ENCODE measurements at places on chromosomes 7 and 10.

DNA sequence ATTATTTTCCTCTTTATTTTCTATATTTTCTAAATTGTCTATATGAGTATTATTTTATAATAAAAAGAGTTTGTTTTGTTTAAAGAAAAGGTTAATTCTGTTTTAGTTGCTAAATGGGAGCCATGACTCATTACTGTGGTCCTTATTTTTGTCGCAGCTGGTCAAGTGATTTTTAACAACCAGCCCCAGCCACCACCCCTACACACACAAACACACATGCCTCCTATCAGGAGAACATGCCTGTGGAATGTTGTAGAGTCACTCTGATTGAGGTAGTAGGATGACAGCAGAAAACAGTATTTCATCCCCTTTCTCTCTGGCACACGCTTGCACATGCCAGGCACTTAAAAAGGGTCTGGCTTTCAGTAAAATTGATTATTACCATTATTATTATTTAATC lies 68.6 kb upstream of the GDF10 start:
- DNase-seq, result no peak

DNA sequence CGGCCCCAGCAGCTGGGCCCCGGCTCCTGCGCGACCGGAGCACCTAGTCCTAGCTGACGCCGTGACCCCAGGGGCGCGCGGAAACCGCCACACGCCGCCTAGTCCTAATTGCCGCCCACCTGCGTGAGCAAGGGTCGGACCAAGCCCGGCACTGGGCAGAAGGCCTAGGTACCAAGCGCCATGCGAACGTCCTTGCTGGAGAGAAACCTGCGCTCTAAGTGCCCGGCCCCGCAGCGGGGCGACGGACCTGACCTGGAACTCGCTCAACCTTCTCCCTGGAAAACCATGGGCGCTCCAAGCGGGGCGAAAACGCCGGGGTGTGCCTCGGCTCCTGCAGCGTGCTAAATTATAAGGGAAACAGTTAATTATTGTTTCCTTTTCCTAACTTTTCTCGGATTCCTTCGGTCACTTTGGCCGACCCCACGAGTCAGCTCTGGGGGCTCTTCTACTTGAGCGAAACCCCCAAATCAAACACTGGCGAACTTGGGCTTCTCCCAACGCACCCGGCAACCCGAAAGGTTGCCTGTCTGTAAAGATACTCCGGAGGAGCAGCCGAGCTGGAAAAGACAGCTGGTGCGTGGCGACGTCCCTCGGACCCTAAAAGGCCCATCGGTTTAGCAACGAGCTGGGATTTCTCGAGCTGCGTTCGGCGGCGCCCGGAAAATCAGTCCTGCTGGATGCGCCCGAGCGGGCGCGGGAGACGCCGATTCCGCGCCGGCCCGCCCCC lies 5.3 kb upstream of the EBF3 start:
- no peak for DNase-seq

DNA sequence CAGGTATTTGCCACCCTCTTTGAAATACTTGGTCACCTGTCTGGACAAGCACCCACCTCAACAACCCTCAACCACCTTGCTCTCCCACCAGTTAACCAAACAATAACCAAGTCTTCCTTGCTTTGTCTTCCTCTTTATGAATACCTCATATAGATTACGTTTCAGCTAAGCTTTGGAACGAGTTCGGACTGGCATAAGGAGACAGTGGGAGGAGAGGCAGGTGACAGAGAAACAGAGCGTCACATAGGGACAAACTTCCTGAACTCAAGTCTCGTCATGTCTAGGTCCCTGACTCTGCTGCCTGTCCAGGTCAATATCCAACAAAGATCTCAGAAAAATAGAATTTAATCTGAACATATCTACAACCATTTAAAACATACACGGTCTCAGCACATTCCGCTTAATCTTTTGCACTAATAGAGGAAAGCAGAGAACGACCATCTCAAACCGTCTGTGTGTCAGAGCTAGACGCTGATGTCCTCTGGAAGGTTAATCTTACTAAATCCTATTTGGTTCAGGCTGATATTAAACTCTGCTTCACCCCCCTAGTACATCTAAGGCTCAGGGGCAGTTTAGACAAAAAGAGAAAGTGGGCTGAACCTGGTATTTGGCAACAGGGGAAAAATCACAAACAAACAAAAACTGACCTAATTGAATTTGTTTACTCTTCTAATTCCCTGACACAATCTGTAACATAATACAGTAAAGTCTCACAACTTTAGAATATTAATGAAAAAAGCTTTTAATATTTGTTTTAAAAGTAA lies 26.4 kb upstream of the SVOPL start:
- no peak for DNase-seq

GRCh38 chr10:114876169-114876568 lies 54.6 kb downstream of the FHIP2A start:
- DNase-seq, result no peak

DNA sequence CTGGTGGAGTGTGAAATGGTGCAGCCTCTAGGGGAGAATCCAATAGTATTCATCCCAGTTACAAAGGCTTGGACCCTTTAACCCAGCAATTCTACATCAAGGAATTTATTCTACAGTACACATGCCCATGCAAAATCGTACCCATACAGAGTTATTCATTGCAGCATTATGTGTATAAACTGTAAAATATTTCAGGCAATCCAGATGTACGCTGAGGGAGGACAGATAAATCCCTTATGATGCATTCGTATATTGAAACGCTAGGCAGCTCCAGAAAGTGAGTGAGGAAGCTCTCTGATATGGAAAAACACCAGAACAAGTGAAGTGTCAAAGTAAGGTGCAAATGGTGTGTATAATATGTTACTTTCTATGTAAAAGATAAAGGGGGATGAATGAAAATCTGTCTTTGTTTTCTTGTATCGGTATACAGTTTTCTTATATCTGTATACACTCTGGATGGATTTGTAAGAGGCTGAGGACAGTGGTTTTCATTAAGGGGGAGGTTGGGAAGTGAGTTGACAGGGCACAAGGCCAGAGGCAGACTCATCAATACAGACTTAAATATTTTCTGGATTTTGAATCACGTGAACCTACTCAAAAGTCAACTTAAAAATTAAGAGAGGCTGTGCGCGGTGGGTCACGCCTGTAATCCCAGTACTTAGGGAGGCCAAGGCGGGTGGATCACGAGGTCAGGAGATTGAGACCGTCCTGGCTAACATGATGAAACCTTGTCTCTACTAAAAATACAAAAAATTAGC lies 17.1 kb downstream of the VWA2 start:
- DNase-seq, result no peak

DNA sequence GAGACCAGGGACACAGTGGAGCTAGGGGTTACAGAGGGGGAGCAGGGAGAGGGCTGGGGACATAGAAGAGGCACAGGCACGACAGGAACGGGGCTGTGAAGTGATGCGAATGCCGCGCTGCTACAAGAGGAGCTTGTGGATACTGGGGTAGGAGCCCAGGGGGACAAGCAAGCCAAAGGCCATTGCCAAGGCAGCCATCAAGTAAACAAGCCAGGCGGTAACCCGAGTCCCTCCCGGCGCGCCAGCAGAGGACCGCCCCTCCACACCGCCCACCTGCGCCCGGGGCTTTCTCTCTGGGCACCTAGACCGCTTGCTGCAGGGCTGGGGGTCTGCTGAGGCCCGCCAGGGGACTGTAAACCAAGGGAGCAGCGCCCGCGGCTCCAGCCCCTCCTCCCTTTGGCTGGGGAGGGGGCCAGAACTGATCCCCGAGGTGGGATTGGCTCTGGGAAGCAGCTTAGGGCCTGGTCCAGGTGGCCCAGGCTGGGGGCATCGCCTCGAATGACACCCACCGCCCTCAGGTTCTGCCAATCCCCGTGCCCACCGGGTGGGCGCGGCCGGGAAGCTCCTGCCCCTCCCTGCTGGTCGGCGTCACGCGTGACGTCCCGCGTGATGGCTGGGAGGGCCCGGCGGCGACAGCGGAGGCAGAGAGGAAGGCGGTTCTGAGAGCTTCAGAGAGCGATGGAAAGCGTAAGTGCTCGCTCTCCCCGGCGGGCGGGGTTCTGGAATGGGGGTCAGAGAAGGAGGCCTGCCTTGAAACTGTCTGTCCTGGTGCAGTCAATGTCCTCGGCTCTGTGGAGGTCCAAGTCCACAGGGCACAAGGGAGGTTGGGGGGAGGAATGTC lies 982 bp downstream of the SFXN3 start:
- DNase-seq, result peak; percentile 84

- no peak for DNase-seq
These were observed at the start of gene TRIL for GRCh38 chr7:28958235-28958979. Gene TRIL, minus strand, starts transcription at chr7:28958330. Its CDS starts 284 bp downstream, at chr7:28958046.

- no peak for DNase-seq
These were observed 97.4 kb upstream of the PDCD4 start for GRCh38 chr10:110774069-110775019.

DNA sequence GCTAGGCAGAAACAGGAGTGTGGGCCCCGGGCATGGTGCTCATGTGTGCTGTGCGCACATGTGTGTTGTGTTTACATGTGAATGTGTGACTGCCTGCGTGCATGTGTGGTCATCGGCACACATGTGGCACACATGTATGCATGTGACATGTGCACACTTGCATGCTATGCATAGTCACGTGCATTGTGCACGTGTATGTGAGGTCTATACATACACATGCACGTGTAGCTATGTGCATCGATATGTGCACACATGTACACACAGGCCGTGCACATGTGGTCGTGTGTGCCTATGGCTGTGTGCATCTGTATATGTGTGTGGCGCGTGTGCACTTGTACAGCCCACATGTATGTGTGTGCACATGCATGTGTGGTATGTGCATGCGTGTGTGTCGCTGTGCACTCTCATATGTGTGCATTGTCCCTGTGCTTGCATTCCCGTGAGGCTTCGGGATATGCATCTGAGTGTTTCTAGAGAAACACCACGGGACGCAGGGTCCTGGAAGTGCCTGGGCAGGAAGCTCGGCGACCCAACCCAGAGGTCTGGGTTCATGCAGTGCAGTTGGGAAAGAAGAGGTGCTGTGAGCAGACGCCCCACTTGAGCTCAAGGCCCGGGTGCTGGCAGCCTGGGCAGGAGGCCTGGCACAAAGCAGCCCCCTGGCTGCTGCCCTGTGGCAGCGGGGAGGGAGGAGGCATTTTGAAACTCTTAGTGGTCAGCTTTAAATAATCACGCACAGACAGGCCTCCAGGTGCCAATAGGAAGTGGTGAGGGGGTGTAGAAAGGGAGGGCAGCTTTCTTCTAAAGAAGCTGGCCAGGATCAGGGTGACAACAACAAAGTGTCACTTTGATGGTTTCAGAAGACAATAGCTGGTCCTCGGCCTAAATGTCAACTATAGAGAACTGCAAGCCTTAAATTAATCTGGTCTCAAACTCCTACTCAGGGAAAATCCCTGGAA lies 410.0 kb upstream of the MGMT start:
- DNase-seq, result no peak

- DNase-seq, result no peak
These were observed 123.4 kb downstream of the NEURL1 start for GRCh38 chr10:103616705-103617601.

- no peak for DNase-seq
These were observed 68.3 kb downstream of the PWWP2B start for GRCh38 chr10:132465193-132465888.

DNA sequence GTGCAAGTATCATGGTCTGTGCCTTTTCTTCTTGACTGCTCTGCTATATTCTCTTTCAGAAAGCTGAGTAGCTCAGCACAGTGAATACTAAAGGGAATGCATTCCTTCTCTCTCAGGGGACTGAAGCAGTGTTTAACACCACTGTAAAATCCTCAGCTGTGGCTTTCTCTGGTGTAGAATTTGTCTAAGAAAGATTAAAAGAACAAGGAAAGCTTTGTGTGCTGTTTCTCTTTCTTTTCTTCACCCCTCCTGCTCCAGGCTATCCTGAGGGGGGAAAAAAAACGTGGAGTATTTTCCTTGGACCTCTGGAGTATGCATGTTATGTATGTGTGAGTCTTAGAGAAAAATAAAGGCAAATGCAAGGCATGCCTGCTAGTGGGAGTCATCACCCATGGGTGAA lies 383.9 kb downstream of the AUTS2 start:
- no peak for DNase-seq

DNA sequence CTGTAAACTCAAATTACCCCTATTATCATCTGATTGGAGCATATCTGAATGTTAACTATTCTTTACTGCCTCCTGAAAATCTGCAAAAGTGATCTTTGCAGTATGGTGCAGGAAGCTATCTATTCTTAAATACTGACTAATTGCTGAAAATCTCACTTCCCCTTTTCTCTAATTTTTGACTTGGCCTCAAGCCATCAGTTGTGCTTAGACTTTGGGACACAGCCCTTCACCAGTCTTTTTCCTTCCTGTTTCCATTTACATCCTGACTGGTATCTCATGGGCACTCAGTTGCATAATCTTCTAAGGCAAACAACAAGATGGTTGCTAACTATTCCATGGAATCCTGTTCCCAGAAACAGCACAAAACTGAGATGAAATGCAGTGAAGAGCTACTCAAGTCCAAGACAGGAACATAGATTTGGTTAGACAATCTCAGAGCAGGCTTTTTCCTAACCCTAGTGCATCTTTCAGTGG lies 228.5 kb downstream of the SORCS1 start:
- DNase-seq, result no peak

DNA sequence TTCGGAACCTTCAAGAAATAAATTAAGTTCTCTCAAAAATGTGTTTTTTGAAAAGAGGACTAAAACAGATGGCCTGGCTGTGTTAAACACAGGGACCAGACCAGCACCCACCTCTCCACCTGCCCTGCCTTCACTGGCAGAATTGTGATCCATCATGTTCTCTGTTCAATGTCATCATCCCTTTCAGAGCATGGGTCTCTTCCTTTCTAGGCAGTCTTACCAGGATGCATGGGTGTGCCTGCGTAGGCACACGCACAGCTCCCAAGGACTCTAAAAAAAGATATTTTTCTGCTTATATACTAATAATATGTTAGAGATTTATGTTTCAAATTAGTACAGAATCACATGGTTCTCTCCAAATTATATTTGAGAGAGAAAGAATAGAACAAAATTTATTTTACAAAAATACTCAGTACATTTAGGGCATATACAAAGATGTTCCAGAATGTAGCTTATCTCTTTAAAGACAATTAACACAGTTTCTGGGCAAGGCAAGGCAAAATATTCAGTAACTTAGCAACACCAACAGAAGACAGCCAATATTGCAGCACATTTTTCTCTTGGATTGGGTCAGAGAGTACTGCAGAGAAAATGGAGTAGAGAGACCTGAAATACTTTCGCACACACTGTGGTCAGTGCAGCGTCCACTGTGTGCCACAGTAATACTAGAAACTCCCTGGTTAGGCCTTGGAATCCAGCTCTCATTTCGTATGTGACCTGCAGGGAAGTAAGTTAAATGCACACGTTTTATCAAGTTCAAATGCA lies 52.8 kb downstream of the EGFR start:
- DNase-seq, result no peak

GRCh38 chr7:155858521-155859061 lies 46.3 kb upstream of the SHH start:
- DNase-seq, result no peak

GRCh38 chr7:153641199-153641598 lies 411.0 kb upstream of the DPP6 start:
- no peak for DNase-seq
